Ovary (tissue), 10 donors: ENCODE measurements at places on chromosomes 2 and 18. TPM values are rescaled to one million over a fixed set of nuclear protein-coding genes. Genes with fewer than 3 reads are reported as not detected.

DNA sequence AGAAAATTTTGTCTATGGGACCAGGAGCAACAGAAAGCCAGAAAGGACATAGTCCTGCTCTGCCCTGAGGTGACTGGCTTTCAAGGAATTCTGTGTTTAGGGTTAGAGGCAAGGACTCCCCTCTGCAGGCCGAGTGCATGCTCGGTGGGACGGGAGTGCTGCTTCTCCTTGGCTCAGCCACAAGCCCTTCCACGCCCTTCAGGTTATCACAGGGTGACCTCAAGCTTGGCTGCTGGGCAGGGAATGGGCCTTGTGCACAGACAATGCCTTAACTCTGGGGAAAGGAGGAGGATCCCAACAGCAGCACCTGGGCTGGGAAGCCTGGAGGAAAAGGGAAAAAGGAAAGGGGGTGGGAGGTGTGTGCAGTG, 32.8 kb downstream of the FAM178B start:
- H3K4me3 ChIP-seq: no peak overlapping the region
- H3K27ac ChIP-seq: no peak overlapping the region
- peaks cover 34% of the 10 kb centered on the region for H3K4me1 ChIP-seq
- no peaks in the 10 kb centered on the region for H3K36me3 ChIP-seq
- no peak for DNase-seq

DNA sequence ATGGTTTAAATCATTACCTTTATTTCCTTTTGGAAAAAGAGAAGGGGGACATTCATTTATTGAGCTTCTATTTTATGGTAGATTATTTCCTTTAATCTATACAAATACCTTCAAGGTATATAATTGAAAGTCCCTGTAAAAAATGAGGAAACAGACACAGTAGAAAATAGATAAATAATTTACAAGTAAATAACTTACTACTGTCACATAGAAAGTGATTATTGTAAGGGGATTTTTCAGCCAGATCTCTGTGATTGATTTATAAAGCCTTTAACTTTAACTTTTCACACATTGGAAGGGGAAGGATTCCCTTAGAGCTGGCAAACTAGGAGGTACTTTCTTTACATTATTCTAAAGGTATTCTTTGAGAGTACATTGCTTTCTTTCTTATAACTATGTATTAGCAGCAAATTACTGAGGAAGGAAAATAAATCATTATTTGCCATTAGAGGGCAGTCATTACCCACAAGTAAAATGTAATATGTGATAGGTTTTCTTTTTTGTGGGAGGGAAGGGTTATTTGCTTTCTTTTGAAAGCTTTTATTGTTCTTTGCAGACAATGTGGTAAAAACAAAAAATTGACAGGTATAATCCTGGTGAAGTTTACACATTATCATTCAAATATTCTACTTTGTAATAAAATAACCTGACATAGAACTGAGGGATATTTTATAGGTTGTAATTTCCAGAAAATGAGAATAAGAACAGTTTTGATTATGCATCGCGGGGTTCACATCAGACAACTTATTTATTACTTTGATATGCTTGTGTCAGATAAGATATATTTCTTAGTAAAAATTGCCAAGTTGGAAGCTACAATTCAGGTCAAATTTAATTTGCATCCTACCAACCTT, 24.8 kb upstream of the RPE start:
- no peaks in the 10 kb centered on the region for H3K36me3 ChIP-seq
- no peak overlapping the region for H3K27ac ChIP-seq

ARHGEF33 gene
- total RNA-seq: 3.4 TPM

DNA sequence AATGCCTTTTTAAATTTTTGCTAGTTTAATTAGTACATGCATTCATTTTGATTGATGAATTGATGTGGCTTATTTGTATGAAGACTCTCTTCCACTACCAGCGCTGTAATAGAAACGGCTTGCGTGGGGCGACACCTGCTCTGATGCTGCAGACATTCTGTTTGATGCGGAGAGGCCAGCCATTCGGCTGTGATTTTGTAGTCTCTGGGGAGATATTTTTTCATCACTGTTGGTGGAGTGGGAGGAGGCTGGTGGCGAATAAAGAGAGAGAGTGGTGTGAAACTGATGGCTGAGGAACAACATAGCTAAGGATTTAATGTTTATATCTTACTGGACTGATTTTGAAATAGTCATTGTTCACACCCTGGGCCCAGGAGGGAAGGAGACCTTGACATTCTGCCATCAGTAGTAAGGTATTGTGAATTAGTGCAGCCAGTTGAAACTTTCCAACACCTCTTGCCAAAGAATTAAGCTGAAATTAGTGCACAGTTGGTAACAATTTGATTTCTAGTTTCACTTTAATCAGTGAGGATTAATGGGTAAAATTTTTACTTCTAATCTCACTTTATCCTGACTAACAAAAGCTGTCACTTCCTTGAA, 224.1 kb downstream of the MTX2 start:
- DNase-seq: no peak
- no peaks in the 10 kb centered on the region for H3K27me3 ChIP-seq
- H3K4me1 ChIP-seq: peaks cover 7% of the 10 kb centered on the region
- no peak overlapping the region for H3K4me3 ChIP-seq
- no peaks in the 10 kb centered on the region for H3K36me3 ChIP-seq

DNA sequence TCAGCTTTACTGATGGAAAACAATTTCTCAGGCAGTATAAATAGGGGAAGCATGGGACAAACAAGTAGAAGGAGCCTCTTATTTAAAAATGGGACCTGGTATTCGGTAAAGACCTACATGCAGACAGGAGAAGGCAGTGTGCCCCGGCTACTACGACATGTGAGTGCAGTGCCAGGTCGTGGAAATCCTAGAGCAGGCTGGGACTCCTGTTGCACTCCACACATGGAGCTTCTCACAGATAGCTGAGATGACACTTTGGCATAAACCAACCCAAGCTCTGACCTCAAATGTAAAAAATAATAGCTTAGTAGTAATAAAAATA, 885 bp upstream of the DSEL start:
- peak overlapping the region; percentile 40 for H3K27ac ChIP-seq
- H3K4me1 ChIP-seq: peaks cover 3% of the 10 kb centered on the region
- H3K27me3 ChIP-seq: no peaks in the 10 kb centered on the region
- H3K4me3 ChIP-seq: peak overlapping the region; percentile 79
